HL-60 (cell line): ENCODE measurements at places on chromosomes 1 and 21.

DNA sequence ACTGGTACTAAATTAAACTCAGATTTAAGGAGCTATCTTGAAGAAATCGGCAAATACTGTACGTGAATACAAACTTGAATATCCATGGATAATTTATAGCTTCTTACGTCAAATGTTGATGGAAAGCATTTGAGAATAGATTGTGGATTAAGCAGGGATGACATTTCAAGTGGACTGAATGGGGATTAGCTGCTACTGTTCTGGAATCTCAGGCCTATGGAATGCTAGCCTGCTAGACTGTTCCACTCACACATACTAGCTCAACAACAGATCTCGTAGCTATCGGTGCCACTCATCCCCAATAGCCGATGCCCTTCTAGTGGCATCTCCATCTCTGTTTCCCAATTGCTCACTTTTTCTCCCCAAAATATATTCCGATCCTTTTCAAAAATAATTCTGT lies 62.0 kb upstream of the USP25 start:
- DNase-seq: no peak

DNA sequence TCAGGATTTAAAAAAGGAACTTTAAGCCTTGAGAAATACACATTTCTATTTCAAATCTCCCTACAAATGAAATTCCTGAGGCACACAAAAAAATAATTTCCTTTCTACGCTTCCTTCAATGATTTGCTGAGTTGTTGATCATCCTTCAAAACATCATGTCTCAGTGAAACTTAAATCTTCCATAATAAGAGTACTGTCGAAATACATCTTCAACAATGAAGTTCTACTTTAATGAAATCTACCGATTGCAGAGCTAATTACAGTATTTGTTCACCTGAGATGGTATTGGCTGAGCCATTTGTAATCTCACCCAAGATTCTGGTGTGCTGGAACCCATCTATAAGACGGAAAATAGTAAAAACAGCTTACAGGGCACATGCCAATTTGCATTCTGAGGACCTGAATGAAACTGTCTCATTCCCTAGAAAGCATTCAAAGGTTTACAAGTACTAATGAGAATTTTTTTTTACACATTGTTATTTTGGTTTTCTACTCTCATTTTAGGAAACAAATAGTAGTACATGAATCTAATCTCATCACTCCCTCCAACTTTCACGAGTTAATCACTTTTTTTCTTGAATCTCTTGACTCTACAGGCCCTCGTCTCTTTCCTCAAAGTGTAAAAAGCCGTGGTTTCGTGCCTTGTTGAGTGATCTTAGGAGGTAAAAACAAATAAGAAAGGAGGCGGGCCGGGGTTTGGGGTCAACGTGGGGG lies 1.1 kb downstream of the CHML start:
- no peak for DNase-seq

DNA sequence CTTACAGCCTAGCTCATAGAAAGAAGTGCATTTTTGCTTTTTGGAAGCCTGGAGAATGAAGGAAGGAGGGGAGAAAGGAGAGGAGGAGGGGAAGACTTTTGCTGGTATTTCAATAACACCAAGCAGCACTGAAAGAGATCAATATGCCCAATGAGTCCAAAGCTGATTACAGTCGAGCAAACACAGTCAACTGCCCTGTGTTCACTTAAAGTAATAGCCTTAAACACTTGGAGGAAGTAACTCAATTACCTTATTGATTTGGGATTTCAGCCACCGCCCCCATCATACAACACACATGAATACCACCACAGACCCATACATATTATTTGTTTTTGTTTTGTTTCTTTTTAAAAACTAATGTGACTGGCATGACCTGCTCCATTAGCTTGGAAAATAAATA lies 23.3 kb upstream of the RXRG start:
- no peak for DNase-seq

DNA sequence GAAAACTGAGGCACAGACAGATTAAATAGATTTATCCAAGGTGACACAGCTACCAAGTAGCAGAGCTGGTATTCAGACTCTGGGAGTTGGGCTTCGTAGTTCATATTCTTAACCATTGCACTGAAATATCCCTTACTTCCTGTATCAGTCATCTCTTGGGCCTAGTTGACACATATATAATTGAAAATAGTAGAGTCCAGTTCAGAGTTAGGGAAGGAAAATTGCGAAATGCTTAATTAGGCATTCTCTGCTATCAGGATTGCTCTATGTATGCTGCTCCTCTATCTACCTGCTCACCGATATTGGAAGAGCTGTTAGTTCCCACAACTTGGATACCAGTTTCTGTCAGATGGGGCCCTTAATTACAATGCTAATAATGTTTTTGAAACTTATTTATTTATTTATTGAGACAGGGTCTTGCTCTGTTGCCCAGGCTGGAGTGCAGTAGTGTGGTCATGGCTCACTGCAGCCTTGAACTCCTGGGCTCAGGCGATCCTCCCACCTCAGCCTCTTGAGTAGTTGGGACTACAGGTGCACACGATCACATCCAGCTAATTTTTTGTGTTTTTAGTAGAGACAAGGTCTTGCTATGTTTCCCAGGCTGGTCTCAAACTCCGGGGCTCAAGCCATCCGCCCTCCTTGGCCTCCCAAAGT lies 8.2 kb downstream of the RCOR3 start:
- DNase-seq: no peak

GRCh38 chr1:19743180-19743579 lies 56.5 kb downstream of the TMCO4 start:
- no peak for DNase-seq

DNA sequence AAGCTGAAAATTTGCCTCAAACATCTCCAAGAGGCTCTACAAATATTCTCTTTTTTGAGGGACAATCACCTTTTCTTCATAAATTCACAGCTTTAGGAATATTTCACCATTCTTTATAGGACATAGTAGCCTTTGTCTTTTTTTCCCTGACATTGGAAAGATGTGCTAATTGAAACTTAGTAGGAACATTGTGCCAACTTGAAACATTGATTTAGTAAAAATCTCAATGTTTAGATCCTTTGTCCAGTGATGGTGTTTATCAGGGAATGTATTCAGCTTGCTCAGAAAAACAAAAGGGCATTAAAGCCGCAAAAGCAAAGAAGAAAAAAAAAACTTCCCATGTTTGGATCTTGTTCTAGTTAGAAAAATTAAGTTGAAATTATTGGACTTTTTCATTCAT lies 52.1 kb downstream of the DPT start:
- DNase-seq: no peak

- DNase-seq: no peak
These were observed 62.4 kb downstream of the CLEC20A start for GRCh38 chr1:178434360-178434759.

DNA sequence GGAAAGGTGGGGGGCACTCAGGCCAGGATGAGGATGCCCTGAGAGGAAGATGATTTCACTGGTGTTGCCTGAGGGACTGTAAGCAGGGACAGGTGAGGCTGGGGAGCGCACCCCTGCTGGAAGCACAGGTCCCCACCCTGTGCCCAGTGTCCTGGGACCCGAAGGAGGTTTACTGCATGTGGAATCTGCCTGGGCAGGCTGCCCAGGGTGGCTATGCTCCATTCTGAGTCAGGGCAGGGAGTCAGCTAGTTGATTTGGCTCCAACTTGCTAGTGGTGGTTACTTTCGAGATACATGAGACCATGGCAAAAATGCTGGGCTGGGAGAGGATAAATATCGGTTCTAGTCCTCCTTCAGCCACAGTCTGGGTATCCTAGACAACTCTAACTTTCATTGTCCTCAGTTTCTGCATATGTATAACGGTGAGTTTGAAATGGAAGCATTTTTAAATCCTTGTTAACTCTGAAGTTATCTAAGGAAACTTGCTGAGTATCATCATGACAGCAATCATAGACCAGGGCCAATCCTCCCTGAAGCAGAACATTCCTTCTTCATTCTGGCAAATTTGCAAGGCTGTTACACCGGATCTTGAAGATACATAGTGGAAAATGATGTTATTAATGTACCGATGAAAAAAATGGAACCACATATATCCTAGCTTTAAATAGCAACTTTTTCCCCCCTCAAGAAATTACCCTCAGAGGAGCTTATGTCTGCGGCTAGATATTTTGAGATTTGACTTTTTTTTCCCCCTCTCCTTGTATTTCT lies 7.7 kb downstream of the TLR5 start:
- no peak for DNase-seq

GRCh38 chr1:197440715-197441114 lies 172.7 kb downstream of the CRB1 start:
- DNase-seq: no peak

- DNase-seq: no peak
These were observed 46.4 kb upstream of the NBL1 start for GRCh38 chr1:19597496-19598309.

DNA sequence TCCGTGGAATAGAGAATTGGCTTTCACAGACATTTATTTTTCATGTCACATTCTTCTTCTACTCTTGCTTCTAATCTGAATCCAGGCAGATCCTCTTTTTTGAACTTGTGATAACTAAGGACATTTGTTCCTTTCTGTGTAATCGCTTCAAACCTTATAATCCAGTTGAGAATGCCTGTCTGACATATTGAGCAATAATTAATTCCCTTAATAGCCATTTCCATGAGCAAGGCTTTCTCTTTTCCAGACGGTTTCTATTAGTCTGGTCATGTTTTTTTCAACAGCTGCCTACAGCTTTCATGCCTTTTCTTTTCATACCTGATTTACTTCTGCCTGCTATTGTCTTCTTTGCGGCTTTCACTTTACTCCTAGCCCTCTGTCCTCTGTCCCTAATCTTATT lies 163.4 kb downstream of the CYYR1 start:
- DNase-seq: no peak

DNA sequence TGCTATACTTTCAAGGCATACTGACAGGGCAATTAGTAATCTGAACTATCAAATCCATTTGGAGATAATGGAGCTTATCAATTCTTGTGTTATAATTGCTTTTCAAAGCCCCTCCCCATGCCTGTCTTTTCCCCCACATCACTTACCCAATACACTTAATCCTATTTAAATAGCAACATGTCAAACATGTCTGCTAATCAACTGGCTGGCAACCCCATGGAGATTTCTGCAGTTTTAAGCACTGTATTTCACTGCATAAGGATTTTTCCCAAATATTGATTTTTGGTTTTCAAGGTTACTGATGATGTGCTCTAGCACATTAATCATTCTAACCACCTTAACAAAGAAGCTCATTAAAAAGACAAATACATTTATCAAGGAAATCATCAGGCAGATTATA lies 800.3 kb downstream of the PLA2G4A start:
- no peak for DNase-seq

GRCh38 chr1:35029761-35030160 lies 2.0 kb downstream of the ZMYM6 start:
- no peak for DNase-seq

GRCh38 chr1:13888351-13888986 lies 188.5 kb downstream of the PRDM2 start:
- no peak for DNase-seq

GRCh38 chr1:54528613-54529012 lies 19.4 kb upstream of the ACOT11 start:
- DNase-seq: no peak

- no peak for DNase-seq
These were observed 295.2 kb downstream of the NEGR1 start for GRCh38 chr1:71987181-71987580.

- DNase-seq: peak; percentile 27
These were observed 1671.1 kb downstream of the MRPL39 start for GRCh38 chr21:23936224-23936623.

- no peak for DNase-seq
These were observed 88.5 kb downstream of the TRIM11 start for GRCh38 chr1:228317891-228318810.

- no peak for DNase-seq
These were observed 54.7 kb upstream of the DNAH14 start for GRCh38 chr1:224874775-224875174.

- DNase-seq: no peak
These were observed 503.8 kb upstream of the PLXNA2 start for GRCh38 chr1:208747979-208748378.

DNA sequence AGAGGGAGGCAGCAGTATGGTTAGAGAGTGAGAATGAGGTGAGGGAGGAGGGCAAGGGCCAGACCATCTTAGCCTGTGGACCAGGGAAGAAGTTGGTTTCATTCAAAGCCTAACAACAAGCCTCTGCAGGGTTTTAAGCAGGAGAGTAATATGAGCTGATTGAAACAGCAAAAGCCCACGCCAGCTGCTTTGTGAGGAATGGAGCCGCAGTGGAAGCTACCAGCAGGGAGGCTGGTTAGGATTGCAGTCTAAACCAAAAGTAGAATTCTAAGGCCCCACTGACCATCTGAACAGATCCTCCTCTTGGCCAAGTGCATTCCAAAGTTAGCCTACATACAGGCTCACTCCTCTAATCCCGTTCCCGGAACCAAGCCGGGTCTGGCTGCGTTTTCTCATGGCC lies 44.8 kb downstream of the OLFML3 start:
- no peak for DNase-seq

- peak; percentile 21 for DNase-seq
These were observed 604.7 kb downstream of the PTPRC start for GRCh38 chr1:199243423-199244061.

GRCh38 chr1:20370698-20371097 lies 80.0 kb downstream of the VWA5B1 start:
- no peak for DNase-seq

GRCh38 chr1:203465948-203466347 lies 9.7 kb upstream of the PRELP start:
- DNase-seq: no peak

- DNase-seq: no peak
These were observed 47.6 kb downstream of the ACP6 start for GRCh38 chr1:147622731-147623130.
